ENCODE measurements at places on chromosomes 4 and X.

DNA sequence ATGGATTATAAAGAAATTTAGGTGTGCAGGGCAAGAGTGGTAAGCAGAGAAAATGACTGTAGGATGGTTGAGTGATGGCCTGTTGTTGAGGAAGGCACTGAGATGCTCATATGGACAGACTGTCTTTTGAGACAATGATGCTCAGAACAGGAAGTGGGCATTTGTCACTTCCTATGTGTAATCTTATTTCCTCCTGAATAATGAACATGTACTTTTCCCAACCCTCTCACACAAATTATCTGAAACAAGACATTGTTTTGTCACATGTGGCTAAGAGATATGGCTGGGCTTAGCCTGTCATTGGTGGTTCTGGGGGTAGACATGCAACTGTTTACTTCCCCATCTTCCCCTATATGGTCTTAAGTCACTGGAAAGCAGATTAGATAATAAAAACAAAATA, 240.5 kb downstream of the CFAP47 start:
- no peak for DNase-seq

DNA sequence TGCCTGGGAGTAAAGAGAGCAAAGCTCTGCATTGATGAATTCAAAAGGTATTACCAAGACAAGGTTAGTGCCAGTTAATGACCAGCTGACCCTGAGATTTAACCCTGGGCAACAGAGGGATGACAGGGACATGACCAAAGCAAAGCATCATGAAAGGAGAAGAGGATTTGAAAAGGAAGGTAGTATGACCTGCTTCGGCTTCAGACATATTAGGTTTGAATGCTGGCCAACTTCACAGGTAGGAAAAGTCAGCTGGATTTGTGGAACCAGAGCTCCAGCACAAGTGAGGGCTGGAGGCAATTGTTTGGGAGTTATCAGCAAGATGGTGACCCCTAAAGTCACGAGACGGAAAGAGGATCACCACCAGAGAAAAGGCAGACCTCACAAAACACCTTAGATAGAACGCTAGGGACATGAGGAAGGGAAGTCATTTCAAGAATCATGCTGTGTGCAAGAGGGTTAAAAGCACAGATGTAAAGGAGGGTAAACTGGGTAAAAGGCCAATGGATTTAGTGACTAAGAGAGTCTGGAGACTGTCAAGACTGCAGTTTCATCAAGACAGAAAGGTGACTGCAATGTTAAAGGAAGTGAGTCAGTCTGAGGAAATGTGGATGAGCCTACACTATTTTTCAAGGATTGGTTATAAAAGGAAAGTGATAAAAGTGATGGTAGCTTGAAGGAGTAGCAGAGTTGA, 45.6 kb downstream of the SH3RF1 start:
- no peak for DNase-seq

- no peak for DNase-seq
Measured at GRCh38 chr4:184843984-184844554, 18.3 kb upstream of the ACSL1 start.

DNA sequence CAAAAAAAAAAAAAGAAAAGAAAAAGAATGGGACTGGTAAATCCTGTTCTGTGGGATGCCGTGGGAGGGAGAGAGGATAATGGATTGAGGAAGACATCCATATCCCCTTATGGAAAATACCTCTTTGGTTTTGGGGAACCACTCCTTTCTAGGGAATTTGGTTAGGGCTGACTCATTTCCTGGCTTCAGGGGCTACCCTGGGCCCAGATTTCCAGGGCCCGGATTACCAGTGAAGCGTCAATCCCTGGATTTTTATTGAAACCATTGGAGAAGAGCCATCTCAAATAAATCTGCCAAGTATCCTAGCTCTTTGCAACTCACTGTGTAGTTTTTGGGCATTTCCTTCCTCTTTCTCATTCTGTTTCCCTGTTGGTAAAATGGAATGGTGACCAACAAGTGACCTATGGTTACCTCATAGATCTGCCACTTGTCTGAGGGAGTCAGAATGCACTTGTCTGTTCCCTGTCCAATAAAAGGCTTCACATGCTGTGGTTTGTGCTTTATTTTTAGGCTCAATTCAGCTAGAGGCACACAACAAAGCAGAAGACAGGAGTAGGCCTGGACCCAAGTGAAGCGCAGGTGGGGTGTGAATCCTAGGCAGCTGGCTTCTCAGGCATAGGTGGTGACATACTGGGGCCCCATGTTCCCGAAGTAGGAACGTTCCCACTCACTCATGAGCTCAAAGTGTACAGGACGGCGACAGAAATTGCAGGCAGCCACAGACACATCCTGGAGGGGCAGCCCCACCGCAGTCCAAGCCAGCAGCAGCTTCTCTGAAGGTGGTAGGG, 8.6 kb downstream of the APEX2 start:
- no peak for DNase-seq

- no peak for DNase-seq
Measured at GRCh38 chrX:9312922-9313867, 151.7 kb upstream of the TBL1X start.

DNA sequence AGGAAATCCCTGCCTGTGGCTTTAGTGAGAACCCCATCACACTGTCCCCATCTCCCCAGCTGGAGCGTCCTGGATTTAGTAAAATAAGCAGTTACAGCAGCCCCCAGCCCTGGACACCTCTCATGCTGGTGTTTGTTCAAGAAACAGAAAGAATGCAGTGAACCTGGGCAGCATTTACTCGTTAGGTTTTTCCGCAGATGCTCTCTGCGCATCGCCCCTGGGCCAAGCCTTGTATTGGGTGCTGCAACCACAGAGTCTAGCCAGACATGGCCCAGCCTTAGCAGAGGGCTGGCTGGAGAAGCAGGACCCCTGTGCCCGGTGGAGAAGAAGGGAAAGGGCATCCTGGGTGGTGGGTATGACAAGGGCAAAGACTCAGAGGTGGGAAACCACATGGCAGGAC, 136.3 kb upstream of the PSAPL1 start:
- no peak for DNase-seq

GRCh38 chr4:26751838-26752237, 108.8 kb upstream of the STIM2 start:
- no peak for DNase-seq

DNA sequence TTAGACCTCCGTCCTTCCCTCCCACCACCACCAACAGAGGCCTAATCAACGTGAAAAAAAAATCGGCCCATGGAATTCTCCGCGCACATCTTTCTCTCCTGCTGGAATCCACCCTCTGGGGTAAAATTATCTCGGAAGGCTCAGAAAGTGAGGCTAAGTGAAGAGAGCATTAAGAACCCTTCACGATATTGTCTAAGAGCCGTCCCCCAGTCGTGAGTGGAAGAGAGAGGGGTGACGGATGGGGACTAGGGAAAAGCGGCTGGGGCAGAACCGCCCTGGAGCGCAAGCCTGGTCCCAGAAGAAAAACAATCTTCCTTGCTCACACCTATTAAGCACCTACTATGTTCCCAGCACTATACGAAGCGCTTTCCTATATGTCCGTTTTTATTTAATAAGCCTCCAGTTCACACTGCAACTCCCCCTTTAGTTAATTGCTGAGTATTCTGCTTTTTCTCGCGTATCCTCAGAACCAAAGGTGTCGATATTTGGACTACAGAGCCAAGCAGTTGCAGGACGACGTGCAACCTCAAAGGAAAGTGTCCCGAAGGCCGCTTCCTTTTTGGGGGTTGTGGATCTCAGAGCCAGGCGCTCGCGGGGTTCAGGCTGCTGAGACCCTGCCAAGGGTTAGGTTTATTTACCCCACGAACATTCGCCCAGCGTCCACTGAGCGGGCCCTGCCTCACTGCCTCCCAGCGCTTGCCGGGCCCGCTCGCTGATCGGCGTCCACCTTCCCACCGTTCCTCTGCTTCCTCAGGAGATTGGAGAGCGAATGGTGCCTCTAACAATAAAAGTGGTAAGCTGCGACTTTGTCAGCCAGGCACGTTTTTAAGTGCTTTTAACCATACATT, 889 bp downstream of the MGARP start:
- DNase-seq, result no peak

DNA sequence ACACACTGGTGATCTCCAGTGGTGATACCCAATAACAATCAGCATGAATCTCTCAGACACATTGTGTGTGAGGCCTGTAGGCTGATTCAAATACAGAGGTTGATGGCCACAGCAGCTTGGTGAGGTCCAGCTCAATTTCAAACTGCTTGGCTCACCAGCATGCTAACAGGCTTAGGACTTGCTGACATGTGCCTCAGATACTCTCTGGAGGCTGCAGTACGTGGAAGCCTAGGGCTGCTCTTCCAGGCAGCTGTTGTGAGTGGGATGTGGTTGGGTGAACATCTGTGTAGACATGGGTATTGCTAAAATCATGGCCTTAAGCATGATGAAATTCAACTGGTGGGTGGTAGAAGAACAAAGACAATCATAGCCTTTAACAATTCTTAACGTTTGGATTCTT, 4.3 kb downstream of the CXCL9 start:
- DNase-seq, result no peak

GRCh38 chr4:119264743-119265142, 52.2 kb downstream of the USP53 start:
- no peak for DNase-seq

DNA sequence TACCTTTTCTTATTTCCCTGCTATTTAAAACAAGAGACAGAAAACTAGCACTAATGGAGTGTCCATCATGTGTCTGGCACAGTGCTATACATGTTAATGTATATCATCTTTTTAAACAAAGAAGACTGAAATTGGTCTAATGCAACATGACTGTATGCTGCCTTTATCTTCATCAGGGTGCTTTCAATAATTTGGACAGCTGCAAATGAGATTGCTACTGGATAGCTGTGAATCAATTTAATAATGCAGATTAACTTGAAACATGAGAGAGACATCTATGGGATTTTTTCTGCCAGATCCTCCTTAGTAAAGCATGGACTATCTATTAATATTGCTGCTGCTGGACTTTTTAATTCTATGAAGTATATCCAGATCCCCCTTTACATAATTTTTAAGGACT, 255.3 kb upstream of the ATOH1 start:
- DNase-seq, result no peak

DNA sequence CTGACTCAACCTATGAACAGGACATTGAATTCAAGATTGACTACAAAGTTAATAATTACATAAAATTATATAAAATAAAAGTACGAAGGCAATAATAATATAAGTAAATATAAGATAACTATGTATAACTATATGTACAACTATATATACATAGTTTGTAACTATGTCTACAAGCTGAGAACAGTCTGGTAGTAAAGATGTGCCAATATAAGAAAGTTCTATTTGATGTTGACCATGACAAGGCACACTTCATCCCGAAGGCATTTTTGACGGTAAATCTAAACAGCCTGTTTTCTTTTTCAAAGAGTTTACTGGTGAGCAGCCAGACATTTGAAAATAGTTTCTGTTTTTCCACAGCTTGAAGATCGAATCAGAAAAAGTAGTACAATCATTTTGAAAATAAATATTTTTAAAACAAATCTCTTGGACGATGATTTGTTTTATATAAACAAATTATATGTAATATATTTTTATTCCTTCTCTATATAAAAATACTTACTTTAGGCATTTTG, 112.9 kb downstream of the CEP44 start:
- DNase-seq, result no peak

GRCh38 chr4:3046162-3046561, 28.2 kb downstream of the HTT-AS start:
- no peak for DNase-seq

- DNase-seq, result no peak
Measured at GRCh38 chr4:41949531-41949930, 14.3 kb downstream of the TMEM33 start.
